ENCODE measurements at places on chromosomes 7 and 10.

- DNase-seq, result no peak
Measured at GRCh38 chr10:35558276-35558675, 46.9 kb upstream of the GJD4 start.

- no peak for DNase-seq
Measured at GRCh38 chr10:114962441-114962840, 24.4 kb downstream of the TRUB1 start.

DNA sequence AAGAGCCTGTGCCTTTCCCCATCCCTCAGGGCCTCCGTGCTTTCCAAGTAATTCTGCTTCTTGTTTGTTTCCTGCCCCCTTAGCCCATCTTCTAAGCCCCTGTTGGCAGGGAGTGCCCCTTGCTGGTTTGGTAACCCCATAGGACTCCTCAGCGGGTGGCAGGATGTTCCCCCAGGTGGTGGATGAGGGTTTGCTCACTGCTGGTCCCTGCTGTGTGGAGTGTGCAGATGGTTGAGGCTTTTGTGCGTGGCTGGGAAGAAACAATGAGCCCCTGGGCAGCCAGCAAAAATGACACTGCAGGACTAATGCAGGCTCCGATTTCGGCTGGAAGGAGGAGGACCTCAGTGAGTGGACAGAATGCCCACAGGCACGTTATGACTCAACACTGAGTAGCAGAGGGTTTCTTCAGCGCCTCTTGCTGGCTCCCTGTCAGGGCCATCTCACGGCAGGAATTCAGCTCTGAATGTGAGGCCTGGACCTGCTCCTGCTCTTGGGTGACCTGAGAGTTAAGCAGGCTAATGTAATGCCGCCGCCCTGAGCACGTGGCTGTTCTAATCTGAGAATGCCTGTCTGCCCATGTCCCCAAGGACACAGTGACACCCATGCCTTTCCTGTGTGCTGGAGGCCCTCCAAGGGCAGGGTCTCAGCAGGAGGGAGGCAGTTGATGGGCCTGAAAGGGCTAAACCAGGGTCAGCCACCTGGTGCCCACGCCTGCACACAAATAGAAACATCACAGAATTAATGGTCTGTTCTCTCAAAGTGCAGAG, 16.6 kb downstream of the BAG3 start:
- peak; percentile 82 for DNase-seq

GRCh38 chr7:12539681-12540080, 30.8 kb upstream of the SCIN start:
- no peak for DNase-seq

DNA sequence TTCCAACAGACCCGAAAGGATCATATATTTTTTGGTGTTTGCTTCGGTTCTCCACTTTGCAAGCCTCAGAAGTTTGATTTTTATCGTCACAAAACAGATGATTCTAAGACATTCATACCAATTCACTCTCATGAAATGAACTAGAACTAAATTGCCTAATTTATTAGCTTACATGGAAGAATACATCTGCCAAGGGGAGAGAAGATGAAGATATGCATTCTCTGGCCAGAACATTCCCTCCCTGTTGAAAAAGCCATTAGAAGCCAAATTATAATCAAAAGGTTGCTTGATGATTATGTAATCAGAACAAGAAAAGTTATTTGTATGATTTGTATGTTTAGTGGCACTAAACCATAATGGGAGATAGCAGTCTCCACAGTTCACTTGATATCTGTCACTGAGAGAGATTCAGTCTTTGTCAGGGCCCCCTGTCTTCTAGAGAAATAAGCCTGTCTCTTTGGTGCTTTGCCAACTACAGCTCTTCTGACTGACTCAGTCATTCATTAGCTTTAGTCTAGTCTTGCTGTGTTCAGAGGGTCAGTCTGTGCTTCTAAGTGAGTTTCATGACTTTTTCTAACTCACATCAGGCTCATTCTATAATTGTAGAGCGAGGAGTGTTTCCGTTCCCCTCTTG, 95.3 kb upstream of the GNAI1 start:
- DNase-seq, result no peak

GRCh38 chr7:144903201-144903600, 67.3 kb upstream of the TPK1 start:
- no peak for DNase-seq

GRCh38 chr7:22872096-22872807, 49.6 kb upstream of the TOMM7 start:
- no peak for DNase-seq

DNA sequence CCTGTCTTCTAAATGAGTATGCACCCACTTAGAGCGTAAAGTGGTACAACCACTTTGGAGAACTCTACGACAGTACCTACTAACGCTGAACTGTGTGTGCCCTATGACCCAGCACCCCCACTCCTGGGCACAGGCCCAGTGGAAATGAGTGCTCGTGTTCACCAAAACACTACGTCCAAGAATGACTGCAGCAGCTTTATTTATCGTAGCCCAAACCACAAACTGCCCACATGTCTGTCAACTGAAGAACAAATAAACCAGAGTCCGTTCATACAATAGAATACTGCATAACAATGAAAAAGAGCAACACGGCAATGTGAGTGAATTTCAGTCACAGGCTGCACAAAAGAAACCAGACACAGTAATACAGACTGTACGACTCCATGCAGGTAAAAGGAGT, 35.4 kb downstream of the TLL2 start:
- no peak for DNase-seq

GRCh38 chr10:118570591-118570990, 24.9 kb downstream of the PRLHR start:
- DNase-seq, result no peak

DNA sequence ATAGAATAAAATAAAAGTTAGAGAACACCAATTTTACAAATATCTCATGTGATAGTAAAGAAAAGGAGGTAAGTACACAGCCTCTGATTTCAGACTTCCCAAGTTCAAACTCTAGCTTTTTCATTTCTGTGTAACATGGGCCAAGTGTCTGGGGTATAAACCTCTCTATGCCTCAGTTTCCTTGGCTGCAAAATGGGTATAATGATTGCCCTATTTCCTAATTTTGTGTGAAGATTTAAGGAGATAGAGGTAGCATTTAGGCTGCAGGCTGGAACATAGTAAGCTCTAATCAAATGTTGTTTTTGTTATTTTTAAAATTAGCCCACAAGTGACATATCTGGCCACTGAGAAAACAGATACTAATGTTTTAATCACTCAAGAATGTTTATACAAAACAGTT, 26.1 kb upstream of the EPC1 start:
- no peak for DNase-seq

- DNase-seq, result no peak
Measured at GRCh38 chr10:11197266-11197712, 179.6 kb downstream of the CELF2 start.

DNA sequence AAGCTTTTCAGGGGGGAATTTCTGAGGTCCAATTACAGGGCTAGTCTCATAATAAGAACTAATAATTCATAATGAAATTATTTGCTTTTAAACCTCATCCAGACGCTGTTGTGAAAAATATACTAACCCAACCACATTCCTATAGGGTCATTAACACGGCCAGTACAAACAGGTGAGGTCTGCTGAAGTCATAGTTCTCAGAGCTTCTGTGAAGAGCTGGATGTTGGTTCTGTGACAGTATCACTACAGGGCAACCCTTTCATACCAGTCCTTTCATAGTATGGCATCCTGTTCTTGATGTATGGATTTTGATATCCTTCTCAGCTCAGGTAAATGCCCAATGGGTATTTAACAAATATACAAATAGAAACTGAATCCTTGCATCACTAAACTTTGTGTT, 62.3 kb upstream of the FAM133B start:
- DNase-seq, result no peak

GRCh38 chr7:46393142-46393541, 472.1 kb upstream of the IGFBP3 start:
- no peak for DNase-seq

DNA sequence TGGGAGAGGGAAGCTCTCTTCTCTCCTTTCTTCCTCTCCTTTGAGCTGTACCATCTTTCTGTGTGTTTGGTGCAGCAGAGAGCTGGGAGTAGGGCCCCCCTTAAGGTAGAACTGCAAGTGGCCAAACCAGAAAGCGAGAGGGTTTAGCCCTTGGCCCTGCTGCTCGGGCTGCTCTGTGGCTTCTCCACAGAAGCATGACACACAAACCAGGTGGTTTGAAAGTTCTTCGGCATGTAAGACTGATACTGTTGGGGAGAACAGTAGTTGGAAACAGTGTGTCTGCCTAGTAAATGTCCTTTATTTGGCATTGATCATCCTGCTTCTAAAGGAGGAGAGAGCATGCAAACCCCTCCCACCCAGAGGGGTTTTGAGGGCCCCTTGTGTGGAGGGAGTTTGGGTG, 277.8 kb downstream of the CELF2 start:
- no peak for DNase-seq

GRCh38 chr7:1078985-1079384, 8.9 kb upstream of the GPER1 start:
- DNase-seq, result no peak

DNA sequence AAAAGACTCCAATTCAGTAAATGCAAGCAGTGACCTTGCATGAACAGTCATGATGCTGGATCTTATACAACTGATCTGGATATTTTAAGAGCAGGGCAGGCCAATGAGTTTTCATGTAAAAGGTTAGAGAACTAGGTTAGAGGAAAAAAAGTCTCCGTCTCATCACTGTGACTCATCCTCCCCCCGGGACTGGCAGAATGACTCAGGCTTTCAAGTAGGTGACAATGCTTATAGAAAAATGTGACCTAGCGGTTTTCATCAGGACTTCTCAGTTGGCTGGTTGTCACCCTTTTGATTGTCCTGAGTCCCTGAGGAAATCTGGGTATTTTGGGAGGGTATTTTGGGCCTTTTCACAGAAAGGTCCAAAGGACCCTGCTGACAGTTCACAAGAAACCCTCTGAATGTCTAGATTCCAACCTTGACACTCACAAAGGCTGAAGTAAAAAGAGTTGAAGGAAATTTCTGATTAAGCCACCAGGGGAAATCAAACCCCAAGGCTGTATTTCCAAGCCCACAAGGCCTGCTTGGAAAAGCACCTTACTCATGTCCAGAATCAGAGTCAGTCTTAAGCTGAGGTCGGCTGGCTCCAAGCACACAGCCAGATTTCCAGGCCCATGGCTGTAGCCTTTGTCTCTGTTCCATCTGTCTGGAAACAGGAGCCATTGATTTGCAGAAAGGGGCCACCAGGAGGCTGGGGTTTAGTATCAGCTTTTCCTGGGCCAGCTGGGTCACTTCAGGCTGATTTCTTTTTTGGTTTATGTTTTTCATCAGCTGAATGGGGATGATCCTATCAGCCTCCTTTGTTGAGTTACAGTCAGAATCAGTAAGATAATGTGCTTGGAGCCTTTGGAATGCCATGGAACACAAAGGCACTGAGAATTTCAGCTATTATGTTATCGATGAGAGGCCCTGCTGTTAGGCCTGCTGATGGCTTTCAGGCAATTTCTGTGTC, 226.4 kb upstream of the HABP2 start:
- DNase-seq, result peak; percentile 73

DNA sequence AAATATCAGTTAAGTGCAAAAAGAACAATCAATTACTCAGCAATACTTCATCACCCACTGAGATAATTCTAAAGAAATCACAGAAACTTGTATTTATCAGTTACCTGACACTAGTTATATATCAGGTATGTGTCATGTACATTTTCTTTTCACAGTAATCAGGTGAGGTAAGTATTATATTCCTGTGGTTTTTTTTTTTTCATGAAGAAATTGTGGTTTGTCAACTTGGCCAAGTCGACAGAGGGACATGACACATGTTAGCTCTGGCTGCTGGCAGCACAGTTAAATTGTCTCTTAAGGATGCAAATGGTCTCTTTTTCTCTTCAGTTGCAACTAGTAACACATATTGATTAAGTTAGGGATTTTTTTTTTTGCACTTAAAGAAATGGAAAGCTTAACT, 13.7 kb upstream of the GPR141 start:
- DNase-seq, result no peak

- DNase-seq, result no peak
Measured at GRCh38 chr10:125149036-125149679, 11.2 kb downstream of the CTBP2 start.

GRCh38 chr7:64515330-64515729, 47.5 kb downstream of the ZNF680 start:
- DNase-seq, result no peak

- no peak for DNase-seq
Measured at GRCh38 chr10:89092981-89093380, 102.4 kb downstream of the FAS start.

DNA sequence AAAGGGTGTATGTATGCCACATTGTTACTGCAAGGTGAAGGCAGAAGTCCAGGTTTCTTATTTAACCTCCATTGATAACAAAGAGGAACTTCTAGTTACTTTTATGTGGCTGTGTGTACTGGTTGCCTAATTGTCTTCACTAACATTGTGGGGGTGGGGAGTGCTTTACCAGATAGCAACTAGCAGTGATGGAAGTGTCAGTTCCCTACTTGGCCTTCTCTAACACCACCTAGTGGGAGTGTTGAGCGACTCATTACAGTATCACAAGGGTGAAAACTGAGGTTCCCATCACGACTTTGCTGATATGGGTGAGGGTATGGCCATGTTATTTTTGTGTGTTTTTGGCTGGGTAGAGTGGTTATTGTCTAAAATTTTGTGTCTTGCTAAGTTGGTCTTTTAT, 274.4 kb downstream of the THSD7A start:
- no peak for DNase-seq

GRCh38 chr7:120163449-120163848, 109.5 kb upstream of the KCND2 start:
- DNase-seq, result no peak

DNA sequence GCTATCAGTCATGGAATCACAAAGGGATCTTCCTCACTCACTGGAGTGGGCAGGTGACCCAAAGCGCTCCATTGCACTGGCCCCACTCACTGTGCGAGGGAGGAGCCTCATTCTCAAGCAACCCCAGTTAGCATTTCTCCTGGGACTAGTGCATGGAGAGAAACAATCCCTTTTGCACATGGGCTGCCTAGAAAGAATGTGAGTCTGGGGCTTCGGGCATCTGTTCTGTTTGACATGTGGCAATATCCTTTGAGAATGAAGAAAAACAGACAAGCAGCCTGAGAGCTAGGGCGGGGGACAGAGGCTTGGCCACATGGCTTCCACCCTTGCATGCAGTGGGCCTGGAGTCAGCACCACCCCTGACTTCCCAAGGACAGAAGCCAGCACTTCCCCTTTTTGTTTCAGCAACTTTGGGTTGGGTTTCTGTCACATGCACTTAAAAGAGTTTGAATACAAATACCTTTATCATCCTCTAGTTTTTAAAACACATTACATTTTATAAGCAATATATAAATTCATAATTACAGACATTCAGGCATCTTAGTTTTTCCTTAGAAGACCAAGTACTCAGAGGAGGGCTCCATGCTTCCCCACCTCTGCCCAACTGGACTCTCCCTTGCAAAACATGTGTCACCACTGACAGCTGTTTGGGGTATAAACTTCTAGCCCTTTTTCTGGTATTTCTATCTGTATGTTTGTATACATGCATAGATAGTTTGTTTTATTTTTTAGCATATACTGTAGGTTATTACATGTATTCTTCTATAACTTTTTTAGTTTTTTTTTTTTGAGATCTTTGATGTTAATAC, 73.8 kb downstream of the RBM20 start:
- DNase-seq, result no peak

- no peak for DNase-seq
Measured at GRCh38 chr7:17146621-17147020, 151.8 kb upstream of the AHR start.

GRCh38 chr10:109996225-109996624, 11.6 kb upstream of the ADD3 start:
- no peak for DNase-seq

- no peak for DNase-seq
Measured at GRCh38 chr10:84432891-84433290, 104.5 kb downstream of the CCSER2 start.

All from smooth muscle cell of the brain vasculature (primary cell).